ENCODE measurements at places on chromosomes 13 and 19. TPM values are rescaled to one million over a fixed set of nuclear protein-coding genes. Genes with fewer than 3 reads are reported as not detected.
A peak's percentile ranks its signal among the peaks of the same experiment; 100 is the strongest.

The IRGC gene
- not detected for total RNA-seq

- no peak for DNase-seq
Measured at GRCh38 chr19:4015705-4016402, 8.3 kb downstream of the PIAS4 start.

DNA sequence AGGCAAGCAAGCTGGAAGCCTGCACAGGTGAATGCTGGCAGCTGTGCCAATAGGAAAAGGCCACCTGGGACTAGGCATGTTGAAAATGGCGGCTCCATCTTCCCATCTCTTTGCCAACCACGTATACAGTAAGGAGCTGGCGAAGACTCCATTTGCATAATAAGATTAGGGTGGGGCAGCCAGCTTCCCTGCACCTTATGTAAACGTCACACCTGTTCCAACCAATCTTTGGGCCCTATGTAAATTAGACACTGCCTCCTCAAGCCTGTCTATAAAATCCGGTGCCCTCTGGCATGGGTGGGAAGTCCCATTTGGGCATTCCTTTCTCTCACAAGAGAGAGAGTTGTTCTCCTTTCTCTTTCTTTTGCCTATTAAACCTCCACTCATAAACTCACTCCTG lies 16.8 kb downstream of the ADGRE2 start:
- DNase-seq, result no peak

DNA sequence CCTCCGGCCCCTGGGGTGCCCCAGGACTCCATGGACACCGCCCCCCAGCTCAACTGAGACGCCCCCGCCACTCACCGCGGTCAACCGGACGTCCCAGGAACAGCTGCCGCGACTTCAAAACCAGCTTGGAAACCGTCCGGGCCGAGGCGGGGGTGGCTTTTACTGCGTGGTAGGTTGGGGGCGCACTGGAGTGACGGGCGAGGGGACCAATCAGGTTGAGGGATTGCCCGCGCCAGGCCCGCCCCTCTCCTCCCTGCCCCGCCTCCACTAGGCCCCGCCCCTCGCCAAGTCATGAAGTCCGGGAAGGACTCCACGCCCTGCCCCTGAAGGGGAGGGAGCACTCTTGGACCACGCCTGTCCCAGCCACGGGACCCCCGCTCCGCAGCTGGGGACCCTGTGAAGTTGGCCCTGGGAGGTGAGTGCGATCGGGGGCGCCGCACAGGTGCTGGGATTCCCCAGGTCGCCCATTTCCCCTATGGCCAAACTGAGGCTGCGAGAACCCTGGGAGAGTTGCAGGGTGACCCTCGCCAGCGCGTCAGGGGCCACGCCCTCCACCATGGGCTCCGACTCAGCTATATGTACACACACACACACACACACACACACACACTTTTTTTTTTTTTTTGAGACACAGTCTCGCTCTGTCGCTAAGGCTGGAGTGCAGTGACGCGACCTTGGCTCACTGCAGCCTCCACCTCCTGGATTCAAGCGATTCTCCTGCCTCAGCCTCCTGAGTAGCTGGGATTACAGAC lies at the start of gene PLIN3:
Gene PLIN3 (minus strand): TSS at position 134 of the 752 bp plus-strand sequence. CDS start 6,273 bp downstream, outside the sequence.
- peak; percentile 92 for DNase-seq

- no peak for DNase-seq
Measured at GRCh38 chr13:32330441-32330840, 15.1 kb downstream of the BRCA2 start.

GRCh38 chr19:29292153-29292552 lies 79.2 kb upstream of the UQCRFS1 start:
- DNase-seq, result no peak

The FLT3 gene
- total RNA-seq, result 3.7 TPM

GRCh38 chr19:45508417-45508860 lies 1.2 kb downstream of the VASP start:
- no peak for DNase-seq

The CRLF1 gene
- 2.4 TPM for total RNA-seq

The ZSWIM4 gene
- total RNA-seq, result 6.9 TPM

DNA sequence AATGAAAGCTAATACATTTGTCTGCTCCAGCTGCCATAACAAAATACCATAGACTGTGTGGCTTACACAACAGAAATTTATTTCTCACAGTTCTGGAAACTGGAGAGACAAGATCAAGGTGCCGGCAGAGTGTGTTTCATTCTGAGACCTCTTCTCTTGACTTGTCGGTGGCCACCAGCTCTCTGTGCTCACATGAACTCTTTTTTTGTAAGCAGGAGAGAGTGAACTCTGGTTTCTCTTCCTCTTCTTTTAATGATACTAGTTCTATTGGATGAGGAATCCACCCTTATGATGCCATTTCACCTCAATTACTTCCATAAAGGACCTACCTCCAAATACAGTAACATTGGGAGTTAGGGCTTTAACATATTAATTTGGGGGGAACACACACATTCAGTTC lies 11.7 kb downstream of the KCTD12 start:
- DNase-seq, result no peak

The ITGBL1 gene
- 2.0 TPM for total RNA-seq

The ARRDC5 gene
- not detected for total RNA-seq

The TGFBR3L gene
- not detected for total RNA-seq

DNA sequence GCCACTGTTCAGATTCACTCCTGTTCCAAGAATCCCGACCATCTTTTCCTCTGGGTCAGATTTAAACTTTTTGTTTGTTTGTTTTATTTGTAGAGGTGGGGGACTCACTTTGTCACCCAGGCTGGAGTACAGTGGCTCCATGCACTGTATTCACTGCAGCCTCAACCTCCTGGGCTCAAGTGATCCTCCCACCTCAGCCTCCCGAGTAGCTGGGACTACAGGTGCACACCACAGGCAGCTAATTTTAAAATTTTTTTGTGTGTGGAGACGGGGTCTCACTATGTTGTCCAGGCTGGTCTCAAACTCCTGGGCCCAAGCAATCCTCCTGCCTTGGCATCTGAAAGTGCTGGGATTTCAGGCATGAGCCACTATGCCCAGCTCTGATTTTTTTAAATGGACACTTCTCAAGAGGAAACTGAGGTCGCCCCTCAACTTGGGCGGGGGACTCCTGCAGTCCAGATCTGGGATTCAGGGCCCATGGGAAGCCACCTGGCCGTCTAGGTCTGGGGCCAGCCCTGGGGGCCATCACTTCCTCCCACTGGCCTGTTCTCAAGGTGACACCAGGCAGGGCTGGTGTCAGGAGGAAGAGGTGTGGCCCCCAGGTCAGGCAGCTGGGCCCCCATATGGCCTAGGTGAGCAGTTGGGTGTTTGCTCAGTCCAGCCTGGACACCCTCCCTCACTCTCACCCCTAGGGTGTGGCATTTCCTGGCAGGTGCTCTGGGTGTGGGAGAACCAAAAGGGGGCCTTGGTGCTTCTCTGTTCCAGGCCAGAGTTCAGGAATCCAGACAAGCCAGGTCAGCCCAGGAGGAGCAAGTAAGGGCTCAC lies 1.3 kb downstream of the B3GNT3 start:
- DNase-seq, result no peak

DNA sequence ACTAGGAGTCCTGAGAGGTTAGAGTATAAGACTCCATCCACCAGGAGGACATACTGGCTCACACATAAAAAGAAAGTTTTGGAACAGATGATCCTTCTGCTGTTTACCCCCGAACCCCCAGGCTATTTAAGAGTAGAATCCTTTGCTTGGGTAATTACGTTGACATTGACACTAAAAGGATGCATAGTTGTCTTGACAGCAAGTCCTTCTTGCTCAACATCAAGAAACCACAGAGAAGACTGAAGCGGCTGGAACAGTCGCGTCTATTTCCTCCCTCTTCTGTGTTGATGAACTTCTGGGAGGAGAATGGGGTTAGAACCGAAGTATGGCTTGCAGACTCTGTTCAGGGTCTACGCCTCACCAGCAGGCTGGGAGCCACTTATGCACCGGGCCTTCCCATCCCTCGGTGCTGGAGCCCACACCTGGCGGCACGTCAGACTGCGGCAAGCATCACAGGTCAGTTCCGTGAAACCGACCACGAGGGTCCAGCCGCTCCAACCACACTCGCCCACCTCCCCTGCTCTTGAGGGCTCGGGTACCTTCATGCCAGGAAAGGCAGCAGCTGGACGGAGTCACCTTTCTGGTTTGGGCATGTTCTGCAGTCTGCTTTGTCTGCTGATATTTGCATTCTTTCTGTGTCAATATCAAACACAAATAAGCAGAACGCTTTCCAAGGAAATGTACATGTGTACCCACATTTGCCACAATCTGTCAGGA lies 42.4 kb upstream of the RANBP3 start:
- DNase-seq, result no peak

DNA sequence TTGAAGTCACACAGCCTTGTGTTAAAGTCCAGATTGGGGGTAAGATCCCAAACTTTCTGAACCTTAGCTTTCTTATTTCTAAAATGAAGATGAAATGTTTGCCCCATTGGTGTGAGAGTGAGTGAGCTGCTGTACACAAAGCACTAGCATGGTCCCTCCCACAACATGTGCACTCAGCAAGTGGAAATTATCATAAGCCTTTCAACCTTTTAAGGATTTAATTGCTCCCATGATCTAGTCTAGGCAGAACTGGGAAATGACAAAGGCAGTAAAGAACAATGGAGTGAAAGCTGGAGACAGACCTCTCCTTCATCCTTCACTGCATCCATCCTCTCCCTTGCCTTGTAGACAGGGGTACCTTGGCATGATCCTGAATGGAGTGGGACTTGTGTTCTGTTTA lies 76.0 kb upstream of the GPR12 start:
- no peak for DNase-seq
